Pons (tissue), 1 donor: ENCODE measurements at places on chromosomes 11 and 22.
A peak's percentile ranks its signal among the peaks of the same experiment; 100 is the strongest.

GRCh38 chr11:14611939-14612338 lies 31.7 kb upstream of the PDE3B start:
- no peak for DNase-seq

- DNase-seq = no peak
These were observed 494.5 kb downstream of the BRD1 start for GRCh38 chr22:49333206-49333605.

DNA sequence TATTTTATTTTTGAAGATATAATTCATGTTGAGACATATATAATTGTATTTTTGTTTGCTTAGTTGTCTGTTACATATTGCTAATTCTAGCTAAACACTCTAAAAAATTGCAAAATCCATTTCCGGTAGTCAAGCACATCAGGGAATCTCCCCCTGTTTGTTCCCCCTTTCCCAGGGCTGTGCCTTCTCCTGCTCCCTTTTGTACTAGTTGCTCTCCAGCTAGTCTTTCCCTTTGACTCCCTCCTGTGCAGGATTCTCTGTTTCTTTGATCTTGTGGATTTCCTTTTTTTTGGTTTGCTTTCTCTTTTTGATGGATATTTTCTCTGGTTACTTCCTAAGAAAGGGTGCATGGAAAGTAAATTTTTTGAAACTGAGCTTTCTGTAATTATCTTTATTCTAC lies 188.1 kb upstream of the PLET1 start:
- DNase-seq = no peak

GRCh38 chr11:76215941-76216340 lies 9.6 kb upstream of the WNT11 start:
- DNase-seq = no peak

GRCh38 chr11:111922803-111923202 lies 4.1 kb downstream of the C11orf52 start:
- DNase-seq = peak; percentile 84

DNA sequence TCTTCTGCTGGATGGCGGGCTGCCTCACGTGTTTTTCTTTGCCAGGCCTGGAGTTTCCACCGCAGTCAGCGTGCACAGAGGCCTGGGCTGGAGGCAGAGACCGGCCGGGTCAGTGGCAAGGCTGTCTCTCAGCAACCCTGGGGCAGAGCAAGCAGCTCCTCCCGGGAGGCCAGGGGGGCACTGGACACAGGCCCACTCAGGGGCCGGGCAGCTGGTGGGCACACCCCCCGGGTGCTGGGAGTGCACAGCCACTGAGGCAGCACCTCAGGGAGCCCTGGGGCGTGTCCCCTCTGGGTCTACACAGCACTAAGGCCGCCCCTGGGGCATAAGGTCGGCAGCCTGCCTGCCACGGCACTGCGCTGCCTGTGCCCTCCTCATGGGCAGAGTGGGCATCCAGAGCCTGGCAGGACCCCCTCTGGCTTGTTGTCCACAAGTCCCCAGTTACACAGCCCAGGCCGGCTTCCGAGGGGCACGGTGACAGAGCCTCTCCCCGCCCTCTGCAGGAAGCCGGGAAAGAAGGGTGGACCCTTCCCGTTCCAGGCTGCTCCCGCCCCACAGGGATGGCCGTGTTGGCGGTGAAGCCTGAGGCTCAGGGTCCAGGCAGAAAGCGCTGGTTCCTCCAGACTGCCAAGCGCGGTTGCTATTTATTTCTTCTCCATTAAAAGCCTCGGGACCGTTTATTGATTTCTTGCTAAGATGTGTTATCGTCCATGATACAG lies 18.5 kb upstream of the TH start:
- no peak for DNase-seq

GRCh38 chr11:8813658-8814057 lies 97.3 kb upstream of the AKIP1 start:
- DNase-seq = peak; percentile 80

GRCh38 chr11:18618342-18619025 lies 15.7 kb downstream of the SPTY2D1 start:
- DNase-seq = no peak

DNA sequence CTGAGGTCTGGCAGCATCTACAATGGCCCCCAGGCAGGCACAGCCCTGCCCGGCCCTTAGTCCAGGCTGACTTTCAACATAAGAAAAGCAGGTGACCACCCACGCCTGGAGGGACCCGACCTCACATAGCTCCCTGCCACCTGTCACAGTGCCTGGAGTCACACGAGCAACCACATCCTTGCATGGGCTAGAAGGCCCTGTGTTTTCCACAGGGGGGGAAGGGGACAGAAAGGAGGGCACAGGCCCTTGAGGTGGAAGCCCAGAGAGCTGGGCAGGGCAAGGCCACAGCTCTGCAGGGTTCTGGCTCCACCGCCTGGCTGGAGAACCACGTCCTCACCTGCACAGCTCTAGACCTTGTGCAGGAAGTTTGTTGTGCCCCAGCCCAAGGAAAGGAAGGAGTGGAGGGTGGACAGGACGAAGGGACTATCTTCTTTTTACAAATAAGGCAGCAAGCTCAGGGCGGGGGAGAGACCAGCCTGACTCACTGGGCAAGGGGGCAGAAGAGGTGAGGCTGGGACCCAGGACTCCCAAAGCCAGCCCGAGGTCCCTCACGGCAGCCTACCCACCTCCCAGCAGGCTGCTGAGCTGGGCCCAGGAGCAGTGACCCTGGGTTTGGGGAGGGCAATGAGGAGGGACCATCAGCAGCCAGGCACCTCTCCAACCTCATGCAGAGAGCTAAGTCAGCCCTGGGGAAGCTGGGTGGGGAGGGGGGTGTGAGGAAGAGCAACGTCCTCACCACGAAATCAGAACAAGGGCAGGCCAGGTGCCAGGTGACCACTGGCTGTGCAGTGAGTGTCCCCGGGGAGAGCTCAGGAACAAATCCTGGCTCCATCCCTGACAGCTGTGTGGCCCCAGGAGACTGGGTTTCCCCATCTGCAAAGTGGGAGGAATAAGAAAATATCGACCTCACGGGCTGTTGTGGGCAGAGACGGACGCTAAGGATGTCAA lies 4.3 kb downstream of the C1QTNF6 start:
- no peak for DNase-seq

DNA sequence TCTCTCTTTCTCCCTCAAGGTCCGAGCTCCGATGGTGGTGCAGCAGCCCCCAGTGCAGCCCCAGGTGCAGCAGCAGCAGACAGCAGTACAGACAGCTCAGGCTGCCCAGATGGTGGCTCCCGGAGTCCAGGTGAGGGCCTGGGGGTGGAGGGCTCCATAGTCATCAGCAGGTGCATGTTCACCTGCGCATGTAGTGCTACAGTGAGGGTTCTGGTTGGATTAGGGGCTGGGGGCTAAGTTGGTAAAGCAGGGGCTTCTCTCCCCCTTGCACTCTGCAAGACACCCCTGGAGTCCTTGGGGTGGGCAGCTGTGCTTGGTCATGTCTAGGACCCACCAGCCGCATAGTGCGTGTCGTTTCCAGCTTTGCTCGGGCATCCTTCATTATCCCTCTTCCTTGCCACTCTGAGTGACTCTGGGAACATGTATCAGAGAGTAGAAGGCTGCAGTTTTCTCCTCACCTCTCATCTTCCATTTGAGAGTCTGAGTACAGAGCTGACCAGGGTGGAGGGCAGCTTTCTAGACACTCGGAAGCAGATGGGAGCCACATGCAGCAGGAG lies 61.2 kb downstream of the MED15 start:
- DNase-seq = no peak

- peak; percentile 68 for DNase-seq
These were observed 397.8 kb downstream of the OPCML start for GRCh38 chr11:133134314-133135173.

DNA sequence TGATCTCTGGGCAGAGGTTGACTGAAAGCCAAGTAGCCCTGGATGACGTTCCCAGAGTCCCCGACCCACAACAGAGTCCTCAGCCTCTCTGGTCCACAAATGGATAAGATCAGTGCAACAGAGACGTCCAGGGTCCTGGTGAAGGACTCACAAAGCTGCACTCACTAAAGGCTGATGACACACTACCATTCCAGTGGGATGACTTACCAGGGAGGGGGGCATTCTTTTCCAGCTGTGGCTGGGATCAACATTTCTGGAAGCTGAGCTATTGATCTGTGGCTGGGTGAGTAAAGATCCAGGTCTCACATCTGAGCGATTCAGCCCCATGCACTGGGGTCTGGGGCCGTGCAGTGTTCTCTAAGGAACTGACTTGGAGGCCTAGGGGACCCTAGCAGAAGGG lies 296.2 kb downstream of the NTM start:
- no peak for DNase-seq

GRCh38 chr11:70783356-70783755 lies 385.0 kb downstream of the CTTN start:
- no peak for DNase-seq

DNA sequence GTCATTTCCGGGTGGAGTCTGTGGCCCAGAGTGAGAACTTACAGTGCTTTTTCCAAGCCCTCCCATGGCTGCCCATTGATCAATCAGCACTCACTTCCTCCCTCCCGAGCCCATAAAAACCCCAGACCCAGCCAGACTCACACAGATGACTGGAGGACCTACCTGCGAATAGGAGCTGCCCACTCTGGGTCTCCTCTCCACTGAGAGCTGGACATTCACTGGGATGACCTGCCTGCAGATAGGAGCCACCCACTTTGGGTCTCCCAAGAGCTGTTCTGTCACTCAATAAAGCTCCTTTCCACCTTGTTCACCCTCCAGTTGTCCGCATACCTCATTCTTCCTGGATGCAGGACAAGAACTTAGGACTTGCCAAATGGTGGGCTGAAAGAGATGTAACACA lies 56.0 kb upstream of the B3GNT6 start:
- DNase-seq = no peak

DNA sequence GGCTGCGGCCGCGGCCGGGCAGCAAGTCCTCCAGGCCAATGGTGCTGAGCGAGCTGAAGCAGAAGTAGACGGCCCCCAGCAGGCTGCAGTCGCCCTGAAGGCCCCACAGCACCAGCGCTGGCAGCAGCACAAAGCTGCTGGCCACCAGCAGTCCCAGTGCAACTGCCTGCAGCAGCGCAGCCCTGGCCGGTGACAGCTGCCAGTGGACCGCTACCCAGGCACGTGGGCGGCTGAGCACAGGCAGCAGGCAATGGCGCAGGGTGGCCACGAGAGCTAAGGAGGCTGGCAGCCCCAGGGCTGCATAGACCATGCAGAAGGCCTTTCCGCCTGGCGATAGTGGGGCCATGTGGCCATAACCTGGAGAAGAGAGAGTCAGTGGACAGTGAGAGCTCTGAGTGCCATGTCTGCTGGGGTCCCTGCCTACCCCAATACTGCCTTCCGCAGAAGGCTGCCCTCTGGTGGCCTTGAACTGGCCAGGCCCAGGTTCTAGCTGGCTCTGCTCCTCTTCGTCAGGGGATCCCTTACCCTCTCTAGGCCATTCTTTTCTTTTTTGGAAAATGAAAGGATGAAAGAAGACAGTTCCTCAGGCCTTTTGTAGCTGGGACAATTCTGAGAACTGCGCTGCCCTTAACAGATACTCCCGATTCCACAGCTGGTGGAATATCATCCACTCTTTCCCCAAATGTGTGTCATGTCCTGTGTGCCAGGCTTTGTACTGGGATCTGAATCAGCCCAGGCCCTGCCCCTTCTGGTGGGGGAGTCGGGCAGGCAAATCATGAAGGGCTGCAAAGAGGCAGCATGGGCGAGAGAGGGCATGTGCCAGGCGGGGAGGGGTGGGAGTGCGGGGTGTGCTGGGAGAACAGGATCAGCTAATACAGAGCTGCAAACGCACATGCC lies 1.8 kb downstream of the KCNK7 start:
- no peak for DNase-seq

- DNase-seq = peak; percentile 66
These were observed 71.5 kb upstream of the TTC12 start for GRCh38 chr11:113242767-113243397.

DNA sequence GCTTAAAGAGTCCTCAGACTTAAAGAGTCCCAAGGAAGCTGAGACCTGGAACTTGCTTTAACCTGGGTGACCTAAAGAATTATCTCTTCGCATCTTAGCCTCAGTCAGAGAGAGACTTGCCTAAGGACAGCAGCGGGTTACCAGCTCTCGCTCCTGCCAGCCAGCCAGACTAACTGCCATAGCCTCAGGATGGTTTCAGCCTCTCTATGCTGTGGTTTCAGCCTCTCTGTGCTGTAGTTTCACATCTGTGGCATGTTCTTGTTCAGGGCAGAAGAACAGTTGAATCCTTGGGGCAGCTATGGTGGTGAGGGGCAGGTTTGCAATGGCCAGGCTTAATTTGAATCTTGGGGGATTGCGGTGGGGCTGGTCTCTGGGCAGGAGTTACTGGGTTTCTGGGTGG lies 2.3 kb downstream of the FRMD8 start:
- no peak for DNase-seq

- no peak for DNase-seq
These were observed 57.0 kb downstream of the PHF21A start for GRCh38 chr11:46064221-46064620.

- DNase-seq = no peak
These were observed 24.9 kb downstream of the ATP6V1E1 start for GRCh38 chr22:17603668-17604067.

DNA sequence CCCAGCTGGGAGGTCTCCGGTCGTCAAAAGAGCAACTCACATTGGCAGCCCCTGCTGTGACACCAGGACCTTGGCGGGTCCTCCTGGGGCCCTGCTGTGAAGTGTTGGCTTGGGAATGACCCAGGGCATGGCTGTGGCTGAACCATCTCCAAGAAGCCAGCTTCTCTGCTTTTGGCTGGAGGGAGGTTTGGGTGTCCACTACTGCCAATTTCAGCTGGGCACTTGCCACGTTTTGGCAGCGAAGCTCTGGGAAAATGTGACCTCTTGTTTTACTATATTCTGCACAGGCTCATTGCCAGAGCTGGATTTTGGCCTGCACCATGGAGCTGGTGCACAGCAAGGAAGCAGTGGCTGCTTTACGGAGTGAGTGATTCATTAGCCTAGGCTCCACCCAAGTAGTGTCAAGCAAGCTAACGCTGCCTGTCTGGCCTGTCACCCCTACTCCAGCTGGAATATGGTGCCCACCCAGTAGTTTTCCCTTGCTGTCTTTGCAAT lies 24.3 kb upstream of the SMCO4 start:
- DNase-seq = peak; percentile 65

DNA sequence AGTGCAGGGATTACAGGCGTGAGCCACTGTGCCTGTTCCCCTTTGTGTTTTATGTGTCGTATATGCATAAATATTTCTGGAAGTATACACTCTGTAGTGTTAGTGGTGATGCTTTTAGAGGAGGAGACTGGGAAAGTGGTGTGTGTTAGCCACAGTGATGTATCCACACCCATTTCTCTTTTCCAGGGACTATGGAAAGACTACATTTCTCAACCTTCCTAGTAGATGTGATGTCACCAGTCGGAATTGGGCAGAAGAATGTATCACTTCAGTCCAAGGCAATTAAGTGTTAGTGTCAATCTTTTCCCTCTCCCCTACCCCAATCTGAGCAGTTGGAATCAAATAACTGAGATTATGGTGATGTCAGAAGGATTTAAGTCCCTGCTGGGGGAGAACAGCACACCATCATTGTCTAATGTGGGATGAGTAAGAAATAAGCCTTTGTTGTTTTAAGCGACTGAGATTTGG lies 5.8 kb upstream of the ATG16L2 start:
- no peak for DNase-seq

DNA sequence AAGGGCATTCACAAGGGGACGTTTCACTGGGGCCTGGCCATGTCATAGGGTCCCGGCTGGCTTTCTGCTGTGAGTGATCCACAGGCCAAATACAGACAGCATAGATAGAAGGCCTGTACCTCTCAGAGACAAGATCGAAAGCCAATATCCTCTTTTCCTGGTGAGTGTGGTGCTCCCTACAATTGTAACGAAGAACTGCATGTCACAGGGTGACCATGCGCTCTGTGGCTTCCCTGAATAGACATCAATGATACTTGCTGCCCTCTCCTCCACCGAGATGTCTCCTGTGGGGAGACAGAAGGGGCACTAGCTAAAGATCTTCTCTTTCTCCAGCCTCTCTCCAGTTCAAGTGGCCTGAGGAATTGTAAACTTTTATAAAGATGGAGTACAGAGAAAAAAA lies 226.1 kb upstream of the POU2AF2 start:
- peak; percentile 1 for DNase-seq
